ENCODE measurements at places on chromosomes 6 and 20. TPM values are rescaled to one million over a fixed set of nuclear protein-coding genes. Genes with fewer than 3 reads are reported as not detected.

The MLIP gene
- 1.5 TPM for total RNA-seq

The NKX2-2 gene
- not detected for total RNA-seq

The PARD6B gene
- 0.26 TPM for total RNA-seq

The CD24 gene
- 0.09 TPM for total RNA-seq

The RALGAPB gene
- total RNA-seq, result 22.1 TPM

The ADAM33 gene
- total RNA-seq, result 0.09 TPM

The BTN2A1 gene
- 9.2 TPM for total RNA-seq

The VWA7 gene
- total RNA-seq, result 0.09 TPM

The CDH26 gene
- total RNA-seq, result 0.87 TPM

The SLC16A10 gene
- 0.11 TPM for total RNA-seq

The SCUBE3 gene
- 1.0 TPM for total RNA-seq

The SAMD3 gene
- not detected for total RNA-seq

The CNKSR3 gene
- total RNA-seq, result 13.8 TPM

The PRL gene
- not detected for total RNA-seq
